T-cell (primary cell): ENCODE measurements at places on chromosomes 2 and 18. TPM values are rescaled to one million over a fixed set of nuclear protein-coding genes. Genes with fewer than 3 reads are reported as not detected.

SOX11 gene
- not detected for total RNA-seq

PAIP2B gene
- 8.4 TPM for total RNA-seq

DNA sequence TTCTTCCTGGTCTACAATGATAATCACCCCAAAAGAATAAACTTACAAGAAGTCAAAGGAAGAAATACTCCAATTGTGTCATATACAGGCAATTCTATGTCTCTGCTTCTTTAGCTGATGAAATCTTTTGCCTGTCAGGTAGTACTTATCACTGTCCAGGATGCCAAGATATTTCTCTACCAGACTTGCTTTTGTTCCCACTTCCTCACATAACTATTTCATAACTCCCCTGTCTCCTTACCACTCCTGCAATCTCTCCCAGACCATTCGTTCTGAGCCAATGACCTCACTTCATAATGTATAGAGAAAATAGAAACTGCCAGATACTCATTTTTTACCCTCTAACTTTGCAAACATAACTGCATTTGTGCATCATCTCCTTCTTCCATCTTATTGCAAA, 39.1 kb downstream of the HNMT start:
- no peak for DNase-seq
- no peak overlapping the region for H3K4me3 ChIP-seq
- no peak overlapping the region for H3K27ac ChIP-seq
- no peaks in the 10 kb centered on the region for H3K27me3 ChIP-seq

GRCh38 chr2:145460112-145460511, 940.2 kb upstream of the ZEB2 start:
- H3K27ac ChIP-seq, result no peak overlapping the region
- DNase-seq, result no peak
- H3K27me3 ChIP-seq, result no peaks in the 10 kb centered on the region

COQ10B gene
- total RNA-seq, result 27.4 TPM

DNA sequence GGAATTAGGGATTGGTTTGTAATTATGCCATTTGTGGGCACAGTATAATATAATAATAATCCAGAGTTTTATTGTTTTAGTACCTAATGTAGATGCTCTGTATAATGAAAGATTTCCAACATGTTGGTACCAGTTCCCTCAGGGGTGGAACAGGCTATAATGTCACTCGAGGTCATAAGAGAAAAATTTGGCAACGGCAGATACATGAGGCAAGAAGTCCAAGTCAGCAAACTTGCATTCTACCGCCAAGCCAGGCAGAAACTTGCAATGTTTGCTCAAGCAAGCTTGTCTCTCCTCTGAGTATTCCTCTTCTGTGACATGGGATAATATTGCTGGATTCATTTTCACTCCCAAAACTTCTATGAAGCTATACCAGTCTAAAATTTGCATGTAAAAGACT, 520.0 kb upstream of the SALL3 start:
- no peaks in the 10 kb centered on the region for H3K27me3 ChIP-seq
- no peak overlapping the region for H3K27ac ChIP-seq
- DNase-seq, result no peak
- no peaks in the 10 kb centered on the region for H3K4me1 ChIP-seq

- H3K36me3 ChIP-seq, result no peaks in the 10 kb centered on the region
- H3K27ac ChIP-seq, result no peak overlapping the region
Measured at GRCh38 chr2:25894135-25894830, 16.0 kb upstream of the ASXL2 start.

AMER3 gene
- not detected for total RNA-seq

MOGAT1 gene
- total RNA-seq, result not detected

LYPD1 gene
- not detected for total RNA-seq

DNA sequence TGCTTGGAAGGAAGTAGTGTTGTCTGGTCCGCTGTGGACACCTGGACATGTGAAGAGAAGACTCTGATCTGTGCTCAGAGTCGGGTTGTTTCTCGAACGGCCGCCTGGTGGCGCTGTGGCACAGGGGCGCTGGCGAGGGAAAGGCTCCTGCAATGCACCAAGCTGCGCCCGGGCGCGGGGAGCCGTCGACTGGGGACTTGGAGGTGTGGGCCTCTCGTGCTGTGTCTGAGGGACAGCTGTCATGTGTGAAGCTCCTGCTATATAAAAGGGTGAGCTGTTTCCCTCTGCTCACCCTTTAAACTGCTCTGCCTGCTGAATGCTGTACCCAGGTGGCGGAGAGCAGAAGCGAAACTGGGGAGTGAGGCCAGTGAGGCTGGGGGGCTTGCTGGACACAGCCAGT, 44.0 kb downstream of the GNAL start:
- H3K27ac ChIP-seq, result no peak overlapping the region
- H3K4me1 ChIP-seq, result no peaks in the 10 kb centered on the region
- peak overlapping the region; percentile 32 for H3K4me3 ChIP-seq
- H3K27me3 ChIP-seq, result peaks cover 8% of the 10 kb centered on the region
- no peaks in the 10 kb centered on the region for H3K36me3 ChIP-seq

GRCh38 chr18:26424428-26425147, 123.8 kb downstream of the KCTD1 start:
- H3K27me3 ChIP-seq, result no peaks in the 10 kb centered on the region
- DNase-seq, result no peak
- H3K4me1 ChIP-seq, result no peaks in the 10 kb centered on the region
- no peaks in the 10 kb centered on the region for H3K36me3 ChIP-seq
- no peak overlapping the region for H3K4me3 ChIP-seq

- H3K4me3 ChIP-seq, result no peak overlapping the region
- peaks cover 39% of the 10 kb centered on the region for H3K27me3 ChIP-seq
- no peaks in the 10 kb centered on the region for H3K4me1 ChIP-seq
- H3K36me3 ChIP-seq, result no peaks in the 10 kb centered on the region
- H3K27ac ChIP-seq, result no peak overlapping the region
Measured at GRCh38 chr18:79608999-79609461, 70.6 kb upstream of the CTDP1 start.

DNA sequence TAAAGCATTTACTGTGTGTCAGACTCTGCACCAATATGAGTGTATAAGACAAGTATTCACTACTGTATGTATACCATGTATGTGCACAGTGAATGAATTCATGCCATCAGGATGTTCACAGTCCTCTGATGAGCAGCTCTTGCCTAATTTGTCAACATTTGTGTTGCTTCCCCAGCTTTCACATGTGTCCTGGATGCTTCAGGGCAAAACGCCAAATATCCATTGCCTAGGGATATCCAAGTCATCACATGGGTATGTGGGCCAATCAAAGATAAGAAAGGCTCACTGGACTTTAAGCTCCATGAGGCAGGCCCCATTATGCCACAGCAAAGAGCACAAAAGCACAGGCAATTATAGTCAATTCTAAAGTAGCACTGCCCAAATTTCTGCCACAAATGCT, 134.2 kb upstream of the CHAC2 start:
- H3K4me1 ChIP-seq, result no peaks in the 10 kb centered on the region
- no peak overlapping the region for H3K4me3 ChIP-seq
- no peak overlapping the region for H3K27ac ChIP-seq
- H3K27me3 ChIP-seq, result no peaks in the 10 kb centered on the region

DLX2 gene
- not detected for total RNA-seq

ADGRF3 gene
- total RNA-seq, result 1.3 TPM

DNA sequence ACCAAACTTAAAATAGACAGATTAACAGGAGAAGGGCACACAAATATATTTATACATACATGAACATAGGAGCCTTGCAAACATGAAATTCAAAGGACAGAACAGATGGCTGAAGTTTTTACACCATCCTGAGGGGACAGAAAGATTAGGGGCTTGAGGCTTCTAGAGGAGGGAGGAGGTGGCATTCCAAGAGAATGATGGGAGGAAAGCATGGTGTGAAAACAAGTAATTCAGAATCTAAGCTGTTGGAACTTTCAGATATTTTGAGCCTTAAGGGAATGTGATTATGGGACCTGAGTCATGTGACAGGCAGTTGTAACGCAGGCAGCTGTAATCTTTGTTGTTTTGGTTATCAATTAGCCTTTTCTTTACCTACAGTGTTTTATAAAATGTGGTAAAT, 225.2 kb upstream of the SPOPL start:
- H3K27ac ChIP-seq, result no peak overlapping the region
- no peaks in the 10 kb centered on the region for H3K27me3 ChIP-seq
- H3K36me3 ChIP-seq, result no peaks in the 10 kb centered on the region
- no peak overlapping the region for H3K4me3 ChIP-seq
- no peak for DNase-seq
- no peaks in the 10 kb centered on the region for H3K4me1 ChIP-seq

GRP gene
- total RNA-seq, result not detected

TM4SF20 gene
- not detected for total RNA-seq
